ENCODE measurements at places on chromosomes 1 and 21.
A peak's percentile ranks its signal among the peaks of the same experiment; 100 is the strongest.

DNA sequence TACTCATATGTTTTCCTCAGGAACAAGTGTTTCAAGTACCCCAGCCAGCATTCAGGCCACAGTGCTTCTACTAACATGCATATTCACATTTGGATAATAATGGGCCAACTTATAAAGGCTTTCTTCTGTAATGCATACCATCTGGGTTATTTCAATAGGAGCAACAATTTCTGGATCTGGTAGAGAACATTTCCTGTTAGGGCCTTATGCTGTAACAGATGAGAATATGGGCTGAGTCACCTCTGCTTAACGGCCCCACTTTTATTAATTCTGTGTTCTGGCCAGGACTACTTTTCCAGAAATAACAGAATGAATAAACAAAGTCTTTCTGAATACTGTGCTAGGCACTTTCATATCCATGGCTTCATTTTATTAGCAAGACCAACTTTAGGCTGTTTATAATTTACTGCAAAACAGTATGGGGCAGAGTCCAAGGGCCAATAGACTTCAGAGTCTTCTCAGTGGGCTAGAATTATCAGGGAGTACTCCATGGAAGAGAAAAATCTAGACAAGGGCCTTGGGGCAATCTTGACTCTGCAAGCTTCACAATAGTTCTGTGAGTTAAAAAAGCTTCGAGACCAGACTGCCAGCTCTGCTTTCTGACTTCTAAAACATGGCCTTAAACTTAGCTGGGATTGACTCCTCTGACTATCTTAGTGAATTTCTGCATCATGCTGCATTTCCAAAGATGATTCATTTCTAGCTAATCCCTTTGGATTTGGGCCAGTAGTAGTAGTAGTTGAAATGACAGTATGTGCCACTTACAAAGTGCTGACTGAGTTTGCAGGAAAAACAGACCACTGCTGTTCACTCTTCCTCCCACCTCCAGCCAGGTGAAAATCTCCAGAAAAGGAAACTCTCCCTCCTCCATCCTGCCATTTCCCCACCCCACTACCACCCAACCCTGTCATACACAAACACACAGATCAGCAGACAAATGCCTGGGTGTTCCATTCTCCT, 8.2 kb upstream of the SSX2IP start:
- DNase-seq: no peak
- no peaks in the 10 kb centered on the region for H3K27me3 ChIP-seq
- H3K4me3 ChIP-seq: no peak overlapping the region
- H3K36me3 ChIP-seq: no peaks in the 10 kb centered on the region

DNA sequence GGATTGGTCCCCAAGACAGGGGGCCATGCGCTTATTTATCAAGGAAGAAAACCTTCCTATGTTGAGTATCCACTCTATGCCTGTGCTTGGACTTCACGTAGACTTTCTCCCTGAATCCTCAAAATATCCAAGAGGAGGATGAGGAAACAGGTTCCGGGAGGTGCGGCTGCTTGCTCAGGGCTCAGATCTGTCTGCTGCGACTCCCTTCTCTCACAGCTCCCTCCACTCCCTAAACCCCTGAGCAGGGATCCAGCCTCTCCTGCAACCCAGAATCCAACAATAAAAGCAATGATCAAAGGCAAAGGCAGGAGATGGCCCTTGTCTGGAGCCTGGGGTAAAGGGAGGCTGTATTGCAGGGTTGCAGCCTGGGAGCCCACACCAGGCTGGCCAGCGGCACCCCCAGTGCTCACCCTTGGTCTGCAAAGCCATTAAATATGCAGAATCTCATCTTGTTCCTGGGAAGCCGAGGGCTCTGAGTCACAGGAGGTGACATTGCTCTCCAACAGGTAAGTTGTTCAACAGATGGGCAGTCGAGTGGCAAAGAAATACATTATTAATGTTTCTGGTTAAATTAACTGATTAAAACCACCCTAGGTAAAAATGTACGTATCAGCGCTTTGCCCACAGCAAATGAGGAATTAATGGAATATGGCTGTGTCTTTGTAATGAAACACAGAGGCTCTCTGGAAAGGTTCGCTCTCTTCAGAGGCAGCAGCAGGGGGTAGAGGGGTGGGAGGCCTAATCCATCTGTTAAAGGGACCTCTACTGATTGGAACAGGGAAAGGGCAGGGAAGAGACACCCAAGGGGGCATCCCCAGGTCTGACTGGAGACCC, 111.5 kb downstream of the GRIK3 start:
- H3K36me3 ChIP-seq: no peaks in the 10 kb centered on the region
- no peak overlapping the region for H3K27ac ChIP-seq
- no peaks in the 10 kb centered on the region for H3K4me1 ChIP-seq
- no peaks in the 10 kb centered on the region for H3K27me3 ChIP-seq

- peaks cover 41% of the 10 kb centered on the region for H3K4me1 ChIP-seq
- DNase-seq: no peak
- peak within 1 kb of the TSS; percentile 93 for H3K27ac ChIP-seq
Observed at GRCh38 chr1:225427235-225428067, at the start of gene LBR. Gene LBR, minus strand, starts transcription at chr1:225428038. Its CDS starts 3,963 bp downstream, at chr1:225424075.

GRCh38 chr1:112689842-112690237, 15.4 kb downstream of the MOV10 start:
- no peak overlapping the region for H3K4me3 ChIP-seq
- no peaks in the 10 kb centered on the region for H3K27me3 ChIP-seq
- DNase-seq: no peak
- H3K27ac ChIP-seq: no peak overlapping the region
- peaks cover 24% of the 10 kb centered on the region for H3K4me1 ChIP-seq

GRCh38 chr1:161702250-161702649, 4.8 kb upstream of the FCRLA start:
- H3K4me3 ChIP-seq: no peak overlapping the region
- DNase-seq: no peak
- no peaks in the 10 kb centered on the region for H3K4me1 ChIP-seq
- H3K36me3 ChIP-seq: no peaks in the 10 kb centered on the region

DNA sequence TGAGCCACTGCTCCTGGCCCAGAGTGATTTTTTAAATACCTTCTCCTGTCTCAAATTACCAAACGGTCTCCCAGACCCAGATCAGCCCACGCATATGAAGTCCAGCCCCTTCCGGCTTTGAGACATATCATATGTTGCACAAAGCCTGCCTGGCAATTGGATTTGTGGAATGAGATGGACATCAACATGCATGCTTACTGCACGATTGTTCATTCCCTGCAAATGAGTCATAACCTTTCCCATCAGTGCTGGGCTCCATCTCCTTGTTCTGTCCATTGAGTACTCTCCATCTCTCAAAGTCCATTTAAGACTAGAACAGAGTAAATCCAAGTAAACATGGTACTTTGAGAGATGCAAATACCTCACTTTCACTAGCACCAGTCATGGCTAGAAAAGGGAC, 612.2 kb upstream of the USP24 start:
- H3K27ac ChIP-seq: no peak overlapping the region
- no peak overlapping the region for H3K4me3 ChIP-seq
- no peaks in the 10 kb centered on the region for H3K4me1 ChIP-seq
- no peaks in the 10 kb centered on the region for H3K36me3 ChIP-seq

- H3K27me3 ChIP-seq: no peaks in the 10 kb centered on the region
- no peak overlapping the region for H3K4me3 ChIP-seq
- no peaks in the 10 kb centered on the region for H3K36me3 ChIP-seq
- H3K27ac ChIP-seq: no peak overlapping the region
- no peaks in the 10 kb centered on the region for H3K4me1 ChIP-seq
- no peak for DNase-seq
Observed at GRCh38 chr1:78401148-78401547, 89.6 kb upstream of the PTGFR start.

GRCh38 chr1:3929126-3929525, 29.1 kb upstream of the C1orf174 start:
- no peaks in the 10 kb centered on the region for H3K4me1 ChIP-seq
- H3K36me3 ChIP-seq: no peaks in the 10 kb centered on the region
- H3K4me3 ChIP-seq: no peak overlapping the region
- no peak for DNase-seq

DNA sequence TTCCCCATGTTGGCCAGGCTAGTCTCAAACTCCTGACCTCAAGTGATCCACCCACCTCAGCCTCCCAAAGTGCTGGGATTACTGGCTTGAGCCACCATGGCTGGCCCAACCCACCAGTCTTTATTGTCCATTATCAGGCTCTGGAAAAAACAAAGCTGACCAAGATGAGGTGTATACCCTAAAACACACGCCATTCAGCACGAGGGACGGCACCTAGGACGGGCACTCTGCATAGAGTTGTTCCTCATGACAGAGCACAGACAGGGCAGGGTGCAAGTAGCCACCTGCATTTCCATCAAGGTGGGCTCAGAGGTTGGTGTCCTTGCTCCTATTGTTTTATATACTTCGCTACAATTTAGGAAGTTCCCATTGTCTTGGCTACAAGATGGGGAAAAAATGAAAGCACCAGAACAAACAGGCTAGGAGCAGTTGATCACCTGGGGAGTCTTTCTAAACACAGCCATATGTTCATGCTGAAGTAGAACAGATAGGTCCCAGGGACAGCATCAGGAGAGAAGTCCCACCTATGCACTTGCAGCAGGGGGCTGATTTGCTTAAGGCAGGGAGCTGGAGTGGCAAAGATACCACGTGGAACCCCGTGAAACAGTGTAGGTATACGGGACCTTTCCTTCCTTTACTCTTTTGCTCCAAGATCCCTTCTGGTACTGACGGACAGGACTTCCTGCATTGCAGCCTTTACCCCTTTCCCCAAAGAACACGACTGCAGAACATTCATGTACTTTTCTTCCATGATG, 4.5 kb downstream of the KRTCAP2 start:
- H3K36me3 ChIP-seq: no peaks in the 10 kb centered on the region
- H3K27me3 ChIP-seq: no peaks in the 10 kb centered on the region
- DNase-seq: peak; percentile 44
- H3K4me3 ChIP-seq: no peak overlapping the region

GRCh38 chr1:227934476-227935313, 13.0 kb downstream of the WNT9A start:
- H3K36me3 ChIP-seq: no peaks in the 10 kb centered on the region
- no peak overlapping the region for H3K4me3 ChIP-seq
- no peak for DNase-seq
- no peaks in the 10 kb centered on the region for H3K4me1 ChIP-seq

DNA sequence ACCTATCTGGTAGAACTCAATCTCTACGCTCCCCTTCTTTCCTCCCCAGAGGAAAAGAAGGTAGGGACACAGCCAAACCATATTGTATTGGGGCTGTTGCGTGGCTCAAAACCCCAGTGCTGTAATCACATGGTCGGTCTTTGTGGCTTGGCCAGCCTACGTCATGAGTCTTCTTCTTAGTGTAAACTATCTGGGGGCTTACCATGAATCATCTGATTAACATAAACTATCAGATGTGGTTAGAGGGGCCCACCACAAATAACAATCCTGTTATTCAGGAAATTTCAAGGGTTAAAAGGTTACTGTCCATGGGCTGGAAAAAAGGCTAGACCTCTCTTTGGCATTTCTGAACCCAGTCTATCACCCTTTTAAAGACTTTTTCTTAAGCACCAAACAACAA, 49.5 kb upstream of the GPR52 start:
- H3K4me1 ChIP-seq: no peaks in the 10 kb centered on the region
- H3K27ac ChIP-seq: no peak overlapping the region
- no peaks in the 10 kb centered on the region for H3K27me3 ChIP-seq
- no peak for DNase-seq
- no peaks in the 10 kb centered on the region for H3K36me3 ChIP-seq
- no peak overlapping the region for H3K4me3 ChIP-seq

DNA sequence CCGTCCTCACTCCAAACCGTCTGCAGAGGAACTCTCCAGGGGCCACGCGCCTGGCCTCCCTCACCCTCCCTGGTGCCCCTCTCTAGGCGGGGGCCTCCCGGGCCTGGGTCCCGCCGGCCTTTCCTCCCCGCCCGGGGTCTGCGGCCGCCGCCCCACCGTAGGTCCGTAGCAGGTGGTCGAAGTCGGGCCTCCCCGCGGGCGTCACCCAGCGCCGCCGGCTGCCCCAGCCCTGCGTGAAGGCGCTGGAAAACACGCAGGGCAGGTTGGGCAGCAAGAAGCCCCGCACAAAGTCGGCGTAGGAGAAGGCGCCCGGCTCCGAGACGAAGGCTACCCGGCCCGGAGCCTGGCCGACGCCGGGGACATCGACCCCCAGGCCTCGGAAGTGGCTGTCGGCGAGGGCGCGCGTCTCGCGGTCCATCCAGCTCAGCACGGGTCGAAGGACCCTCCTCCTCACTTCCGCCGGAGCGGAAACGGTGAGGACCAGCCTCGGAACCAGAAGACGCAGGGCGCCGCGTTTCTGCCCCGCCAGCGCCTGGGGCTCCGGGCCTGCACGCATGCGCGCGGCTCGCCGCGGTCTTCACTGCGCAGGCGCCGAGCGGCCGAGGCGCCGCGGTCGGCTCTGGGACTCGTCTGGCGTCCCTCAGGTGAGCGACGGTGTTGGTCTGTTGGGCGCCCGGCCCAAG, at the start of the genes JMJD4 and SNAP47:
Gene JMJD4 (minus strand): TSS at position 447 of the 683 bp plus-strand sequence. CDS start 29 bp downstream, at position 418.
Gene SNAP47 (plus strand): TSS at position 580 of the 683 bp plus-strand sequence. CDS start 12,302 bp downstream, outside the sequence.
- peaks cover 39% of the 10 kb centered on the region for H3K4me1 ChIP-seq
- no peaks in the 10 kb centered on the region for H3K27me3 ChIP-seq
- peak; percentile 64 for DNase-seq
- H3K4me3 ChIP-seq: peak within 1 kb of the TSS; percentile 91
- H3K36me3 ChIP-seq: peaks cover 7% of the 10 kb centered on the region
- H3K27ac ChIP-seq: peak within 1 kb of the TSS; percentile 92

- peaks cover 28% of the 10 kb centered on the region for H3K4me1 ChIP-seq
- no peak overlapping the region for H3K4me3 ChIP-seq
- H3K36me3 ChIP-seq: no peaks in the 10 kb centered on the region
- peak; percentile 91 for DNase-seq
- no peaks in the 10 kb centered on the region for H3K27me3 ChIP-seq
Observed at GRCh38 chr1:226001963-226002666, 3.0 kb upstream of the SDE2 start.

DNA sequence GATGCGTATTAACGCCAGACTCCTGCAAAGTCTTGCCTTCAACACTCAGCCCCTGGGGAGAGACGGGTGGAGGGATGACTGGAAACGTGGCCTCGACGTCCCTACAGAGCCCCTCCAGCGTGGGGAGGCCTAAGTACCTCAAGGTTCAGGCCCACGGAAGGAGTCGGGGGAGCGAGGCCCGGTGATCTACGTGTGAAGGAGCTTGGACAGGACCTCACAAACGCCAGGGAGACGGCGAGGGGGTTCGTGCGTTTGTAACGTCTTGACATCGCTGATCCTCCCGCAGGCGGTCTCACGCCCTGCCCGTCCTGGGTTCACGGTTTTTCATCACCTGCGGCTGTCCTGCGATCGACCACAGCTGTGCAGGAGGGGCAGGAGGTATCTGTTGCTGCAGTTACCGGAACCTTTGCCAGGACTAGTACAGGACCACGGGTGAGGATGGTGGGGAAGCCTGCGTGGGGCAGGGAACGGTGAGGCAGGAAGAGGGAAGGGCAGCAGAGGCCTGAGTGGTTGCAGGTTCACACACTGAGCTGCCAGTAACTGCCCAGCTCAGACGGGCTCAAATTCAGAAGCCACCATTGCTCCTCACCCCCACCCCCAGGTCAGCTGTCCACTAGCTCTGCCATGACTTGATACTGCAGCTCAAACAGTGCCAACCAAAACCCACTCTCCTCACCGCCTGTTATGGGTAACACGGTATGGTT, 889 bp upstream of the CCNL2 start:
- H3K36me3 ChIP-seq: peaks cover 55% of the 10 kb centered on the region
- H3K27ac ChIP-seq: peak overlapping the region; percentile 66
- H3K4me3 ChIP-seq: peak overlapping the region; percentile 77
- peaks cover 39% of the 10 kb centered on the region for H3K4me1 ChIP-seq
